ENCODE measurements at places on chromosomes 4 and X.

GRCh38 chr4:175773566-175773965 is 38.5 kb downstream of the GPM6A start:
- DNase-seq, result no peak

GRCh38 chr4:127968586-127968985 is 3.4 kb downstream of the ABHD18 start:
- DNase-seq, result no peak

GRCh38 chr4:59994118-59994517 is 1206.0 kb upstream of the ADGRL3 start:
- DNase-seq, result no peak

GRCh38 chr4:33184657-33185290 is 2464.6 kb downstream of the PCDH7 start:
- no peak for DNase-seq

GRCh38 chr4:187865914-187866313 is 129.7 kb upstream of the ZFP42 start:
- no peak for DNase-seq

Data from posterior cingulate gyrus (tissue), 11 donors.